ENCODE measurements at places on chromosomes 6 and 20.
A peak's percentile ranks its signal among the peaks of the same experiment; 100 is the strongest.

DNA sequence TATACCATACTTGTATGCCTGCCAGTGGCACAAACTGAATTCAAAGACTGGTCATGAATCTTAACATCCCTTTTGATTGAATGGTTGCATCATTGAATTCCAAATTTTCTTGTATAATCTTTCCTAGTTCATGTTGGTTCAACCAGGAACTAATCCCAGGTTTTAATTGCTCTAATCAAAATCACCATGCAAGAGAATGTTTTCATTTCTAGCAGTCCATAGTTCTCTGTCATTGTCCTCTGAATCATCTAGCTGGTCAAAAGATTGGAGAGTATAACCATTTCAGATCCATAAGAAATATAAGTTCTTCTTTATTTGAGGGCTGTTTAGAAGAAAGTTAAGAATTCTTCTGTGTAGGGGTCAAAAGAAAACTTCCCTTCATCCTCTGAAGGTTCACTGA lies 57.2 kb downstream of the ZNF292 start:
- DNase-seq = no peak

- DNase-seq = no peak
Observed at GRCh38 chr6:103893141-103893581, 966.6 kb downstream of the HACE1 start.

GRCh38 chr6:68635706-68636513 lies 828 bp downstream of the ADGRB3 start:
- DNase-seq = peak; percentile 52

DNA sequence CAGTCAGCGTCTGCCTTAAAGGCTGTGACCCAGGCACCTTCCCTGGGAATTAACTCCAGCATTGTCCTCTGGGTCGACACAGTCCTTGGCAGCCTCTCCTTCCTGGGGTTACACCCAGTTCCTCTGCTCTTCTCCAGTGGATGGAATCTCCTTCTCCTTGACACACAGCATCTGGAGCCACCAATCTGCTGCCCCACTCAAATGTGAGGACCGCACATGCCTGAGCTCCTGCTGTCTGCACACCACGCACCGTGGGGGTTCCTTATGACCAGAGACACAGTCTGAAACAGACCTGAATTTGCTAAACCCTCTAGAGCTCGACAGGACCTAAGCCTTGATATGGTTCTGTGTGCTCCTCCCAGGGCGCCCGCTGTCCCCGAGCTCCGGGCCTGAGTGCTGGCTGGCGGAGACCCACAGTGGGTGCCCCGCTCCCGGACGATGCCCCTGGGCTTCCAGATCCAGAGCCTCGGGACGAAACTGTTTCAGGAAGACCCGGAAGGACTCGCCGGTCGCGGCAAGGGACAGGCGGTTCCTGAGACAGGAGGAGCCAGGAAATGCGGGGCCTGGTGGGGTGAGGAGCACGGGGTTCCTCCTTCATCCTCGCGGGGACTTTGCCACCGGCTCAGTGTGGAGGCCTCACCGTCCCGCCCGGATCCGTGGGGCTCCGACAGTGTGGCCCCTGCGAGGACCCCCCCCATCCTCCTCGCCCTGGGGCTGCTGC lies 2.5 kb upstream of the RAET1G start:
- no peak for DNase-seq

- DNase-seq = no peak
Observed at GRCh38 chr6:31210123-31210522, 39.6 kb upstream of the POU5F1 start.

Data from NCI-H1436 treated with DMSO at 0.1 percent for 48 hours (cell line).